ENCODE measurements at places on chromosomes 12 and 14. TPM values are rescaled to one million over a fixed set of nuclear protein-coding genes. Genes with fewer than 3 reads are reported as not detected.

Gene LRTM2
- total RNA-seq: not detected

Gene SERPINA6
- not detected for total RNA-seq

Gene USP44
- total RNA-seq: 27.4 TPM

Gene KRT4
- under 0.01 TPM for total RNA-seq

Gene MYRFL
- not detected for total RNA-seq

Gene KRT85
- total RNA-seq: not detected

Gene OLR1
- total RNA-seq: 1.2 TPM

DNA sequence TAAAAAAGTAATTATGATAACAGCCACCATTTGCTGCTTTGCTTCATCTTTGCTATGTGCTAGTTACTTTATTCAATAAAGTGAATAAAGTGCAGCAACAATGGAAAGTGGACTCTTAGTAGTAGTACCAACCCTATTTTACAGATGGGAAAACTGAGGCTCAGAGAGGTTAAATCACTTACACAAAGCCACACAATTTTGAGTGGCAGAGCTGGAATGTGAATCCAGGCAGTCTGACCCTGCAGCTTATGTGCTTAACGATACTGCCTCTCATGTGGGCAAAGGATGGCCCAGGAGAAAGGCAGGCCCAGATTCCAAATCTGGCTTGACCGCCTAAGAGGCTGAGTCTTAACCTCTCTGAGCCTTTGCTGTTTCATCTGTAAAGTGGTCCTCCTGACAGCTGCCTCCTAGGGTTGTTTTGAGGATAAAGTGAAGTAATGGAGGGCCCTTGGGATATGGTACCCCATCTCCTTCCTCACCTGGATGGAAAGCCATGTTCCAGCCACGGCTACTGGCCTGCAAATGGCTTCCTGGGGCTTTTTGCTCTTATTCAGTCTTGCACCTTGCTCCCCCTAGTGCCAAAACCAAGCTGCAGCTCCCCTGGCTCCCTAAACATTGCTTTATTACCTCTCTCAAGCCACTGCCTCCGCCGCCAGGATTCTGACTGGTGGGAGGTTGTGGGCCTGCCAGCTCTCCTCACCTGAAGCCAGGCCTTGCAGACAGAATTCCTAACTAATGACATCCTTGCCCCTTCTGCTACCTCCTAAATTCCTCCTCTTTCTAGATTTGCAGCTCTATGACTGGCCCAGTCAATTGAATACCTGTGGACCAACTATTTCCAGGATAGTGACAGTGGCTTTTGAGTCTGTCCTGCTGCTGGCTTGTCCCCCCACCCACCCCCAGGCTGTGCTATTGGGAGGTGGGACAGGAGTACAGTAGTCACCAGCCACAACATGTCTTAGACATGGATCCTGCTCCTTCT lies 283.3 kb upstream of the PWP1 start:
- peak; percentile 65 for DNase-seq

DNA sequence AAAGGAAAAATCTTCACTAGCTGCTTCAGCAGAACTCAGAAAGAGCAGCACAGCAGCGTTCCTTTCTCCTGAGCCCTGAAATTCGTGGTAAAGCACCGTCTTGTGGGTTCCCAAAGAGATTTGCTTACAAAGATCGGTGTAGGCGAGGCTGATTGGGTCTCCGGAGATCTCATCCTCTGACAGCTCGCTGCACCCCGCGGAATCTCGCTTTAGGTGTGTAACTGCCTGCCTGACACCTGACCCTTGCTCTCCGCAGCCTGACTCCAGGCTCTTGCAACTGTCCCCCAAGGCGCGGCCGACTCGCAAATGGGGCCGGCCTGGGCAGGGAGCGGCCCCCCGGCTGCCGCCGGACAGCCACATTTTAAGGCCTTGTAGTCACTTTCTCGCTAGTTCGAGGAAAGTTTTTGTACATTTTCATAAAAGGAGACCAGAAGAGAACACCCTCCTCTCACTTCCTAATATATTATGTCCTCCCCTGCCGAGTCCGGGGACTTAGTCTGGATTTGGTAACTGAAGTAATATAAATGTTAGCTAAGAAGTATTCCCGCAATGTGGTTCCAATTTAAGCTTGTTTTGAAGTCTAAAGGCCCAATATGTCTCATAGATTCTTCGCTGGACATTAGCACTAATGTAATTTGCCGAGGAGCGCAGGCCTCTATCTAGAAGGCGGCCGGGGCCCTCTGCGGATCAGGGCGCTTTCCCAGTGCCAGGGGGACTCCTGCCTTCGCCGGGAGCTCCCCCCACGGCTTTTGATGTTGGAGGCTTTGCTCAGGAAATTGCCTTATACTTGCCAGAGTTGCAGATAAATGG lies 177.3 kb upstream of the CDKN3 start:
- no peak for DNase-seq

DNA sequence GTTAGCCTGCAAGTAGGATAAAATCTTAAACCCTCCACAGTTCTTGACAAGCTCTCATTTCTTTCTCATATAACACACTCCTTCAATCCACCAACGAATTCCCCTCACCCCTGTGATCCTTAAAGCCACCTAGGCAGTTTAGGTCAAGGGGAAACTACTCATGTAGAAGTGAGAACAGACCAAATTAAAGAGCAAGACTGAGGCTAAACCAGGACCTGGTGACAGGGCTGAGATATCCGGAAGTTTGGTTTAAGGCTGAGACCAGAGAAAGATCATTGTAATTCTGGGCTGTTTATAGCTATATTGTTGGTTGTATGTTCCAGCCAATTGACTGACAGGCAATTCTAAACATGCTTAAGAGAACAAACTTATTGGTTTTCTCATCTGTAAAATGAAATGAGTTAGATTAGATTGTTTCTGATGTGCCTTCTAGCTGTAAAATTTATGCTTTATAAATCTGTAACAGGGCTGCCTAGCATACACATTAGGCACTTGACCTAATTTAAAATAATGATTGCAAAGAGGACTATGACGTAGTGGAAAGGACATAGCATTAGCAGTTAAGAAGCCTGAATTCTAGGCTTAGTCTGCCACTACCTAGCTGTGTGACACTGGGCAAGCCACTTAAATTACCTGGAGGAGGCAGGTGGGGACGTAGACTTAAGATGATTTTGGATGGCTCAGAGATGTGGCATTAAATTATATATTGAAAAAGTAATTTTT lies 53.9 kb upstream of the PTGR2 start:
- DNase-seq: no peak

- DNase-seq: peak; percentile 87
Measured at GRCh38 chr14:65238456-65238855, 136.1 kb upstream of the MAX start.

DNA sequence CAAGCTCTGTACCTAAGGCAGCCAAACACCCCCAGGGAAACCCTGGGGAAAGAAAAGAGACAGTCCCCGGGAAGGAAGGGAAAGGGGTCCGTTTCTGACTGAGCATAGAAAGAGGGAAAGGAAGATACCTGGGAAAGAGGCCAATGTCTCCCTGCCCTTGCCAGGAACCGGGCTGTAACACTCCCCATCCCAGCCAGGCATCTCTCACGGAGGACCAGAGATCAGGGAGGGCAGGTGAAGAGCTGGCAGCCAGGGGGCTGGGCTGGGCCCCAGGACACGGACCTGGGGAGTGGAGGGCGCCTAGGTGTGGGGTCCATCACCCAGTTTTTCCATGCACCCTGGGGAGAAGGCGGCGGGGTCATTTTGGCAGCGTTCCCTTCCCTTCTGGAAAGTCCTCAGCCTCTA lies 18.9 kb upstream of the PLEKHH1 start:
- no peak for DNase-seq

Data from fibroblast of lung (primary cell).